ENCODE measurements at places on chromosomes 7 and 10.
A peak's percentile ranks its signal among the peaks of the same experiment; 100 is the strongest.

DNA sequence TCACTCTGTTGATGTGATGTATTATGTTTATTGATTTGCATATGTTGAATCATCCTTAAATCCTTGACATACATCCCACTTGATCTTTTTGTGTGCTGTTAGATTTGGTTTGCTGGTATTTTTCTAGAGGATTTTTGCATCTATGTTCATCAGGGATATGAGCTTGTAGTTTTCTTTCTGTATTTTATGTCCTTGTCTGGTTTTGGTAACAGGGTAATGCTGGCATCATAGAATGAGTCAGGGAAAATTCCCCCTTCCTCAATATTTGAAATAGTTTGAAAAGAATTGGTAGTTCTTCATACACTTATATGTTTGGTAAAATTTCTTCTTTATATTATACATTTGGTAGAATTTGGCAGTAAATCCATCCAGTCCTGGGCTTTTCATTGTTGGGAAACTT, 89.4 kb upstream of the SLC13A1 start:
- DNase-seq, result no peak

- DNase-seq, result no peak
These were observed 38.7 kb upstream of the MTPAP start for GRCh38 chr10:30387646-30388243.

DNA sequence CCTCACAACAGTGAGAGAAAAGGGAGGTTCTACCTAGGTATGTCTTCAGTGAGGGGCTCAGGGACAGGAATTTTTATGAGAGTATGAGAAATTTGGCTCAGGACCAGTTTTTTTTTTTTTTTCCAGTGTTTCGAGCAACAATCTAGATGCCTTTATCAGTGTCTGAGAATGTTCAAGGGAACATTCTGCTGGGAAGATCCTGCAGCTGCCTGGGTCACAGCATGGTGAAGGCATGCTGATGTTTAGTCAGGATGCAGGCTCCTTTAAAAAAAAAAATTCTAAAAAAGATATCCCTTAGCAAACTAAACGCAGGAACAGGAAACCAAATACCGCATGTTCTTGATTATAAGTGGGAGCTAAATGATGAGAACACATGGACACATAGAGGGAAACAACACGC, 31.0 kb downstream of the SBDS start:
- DNase-seq, result peak; percentile 32

GRCh38 chr7:98655611-98656010, 38.5 kb downstream of the NPTX2 start:
- no peak for DNase-seq

DNA sequence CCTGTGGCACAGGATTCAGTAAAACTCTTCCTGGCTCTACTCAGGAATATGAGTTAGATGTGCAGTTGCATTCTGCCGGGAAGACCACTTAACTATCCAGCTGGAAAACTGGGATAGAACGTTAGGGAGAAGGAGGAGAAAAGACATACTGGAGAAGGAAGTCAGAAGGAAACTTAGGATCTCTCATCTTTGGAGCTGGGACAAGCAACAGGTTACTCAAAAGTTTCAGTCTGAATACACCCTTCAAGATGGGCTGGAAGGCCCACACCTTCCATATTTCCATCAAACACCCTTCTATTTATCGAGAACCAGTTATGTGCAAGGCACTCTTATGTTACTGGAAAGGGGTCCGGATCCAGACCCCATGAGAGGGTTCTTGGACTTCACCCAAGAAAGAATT, 440.4 kb upstream of the NRP1 start:
- no peak for DNase-seq

DNA sequence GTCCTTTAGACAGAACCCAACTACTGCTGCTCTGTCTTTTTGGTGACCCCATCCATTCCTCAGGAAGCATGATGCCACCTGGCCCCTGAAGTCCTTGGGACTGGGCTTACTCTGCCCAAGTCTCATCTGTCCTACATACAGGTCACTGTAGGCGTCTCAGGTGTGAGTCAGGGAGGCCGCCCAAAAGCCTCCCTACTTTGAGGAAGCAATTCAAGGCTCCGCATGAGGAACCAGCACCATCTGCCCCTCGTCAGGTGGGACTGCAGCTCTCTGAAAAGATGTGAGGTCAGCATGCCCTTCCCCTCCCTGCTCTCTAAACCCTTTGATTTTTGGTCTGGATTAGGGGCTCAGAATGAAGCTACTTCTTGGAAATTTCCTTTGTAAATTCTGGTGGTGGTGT, 354.8 kb downstream of the CXCL12 start:
- DNase-seq, result no peak

DNA sequence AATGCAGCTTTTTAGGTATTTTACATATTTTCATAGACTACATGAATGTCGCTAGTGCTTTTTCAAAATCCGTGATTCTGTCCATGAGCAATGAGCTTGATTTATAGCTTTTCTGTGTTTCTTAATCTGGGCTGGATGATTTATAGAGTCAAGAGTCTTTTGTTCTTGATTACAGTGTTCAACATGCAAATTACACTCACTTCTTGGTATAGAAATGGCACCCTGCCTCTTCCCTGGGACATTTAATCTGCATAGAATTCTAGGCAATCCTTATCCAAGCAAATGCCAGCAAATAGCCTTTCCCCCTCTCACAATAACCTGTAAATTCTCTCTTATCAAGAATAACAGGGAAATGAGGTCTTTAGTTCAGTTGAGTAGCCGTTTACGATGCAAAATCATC, 246.2 kb upstream of the SEMA3C start:
- no peak for DNase-seq

GRCh38 chr10:75297021-75297599, 61.4 kb upstream of the COMTD1 start:
- no peak for DNase-seq

GRCh38 chr10:47451273-47451997, 32.5 kb downstream of the ANXA8 start:
- no peak for DNase-seq

GRCh38 chr10:131979336-131979735, 2.4 kb downstream of the BNIP3 start:
- DNase-seq, result no peak

DNA sequence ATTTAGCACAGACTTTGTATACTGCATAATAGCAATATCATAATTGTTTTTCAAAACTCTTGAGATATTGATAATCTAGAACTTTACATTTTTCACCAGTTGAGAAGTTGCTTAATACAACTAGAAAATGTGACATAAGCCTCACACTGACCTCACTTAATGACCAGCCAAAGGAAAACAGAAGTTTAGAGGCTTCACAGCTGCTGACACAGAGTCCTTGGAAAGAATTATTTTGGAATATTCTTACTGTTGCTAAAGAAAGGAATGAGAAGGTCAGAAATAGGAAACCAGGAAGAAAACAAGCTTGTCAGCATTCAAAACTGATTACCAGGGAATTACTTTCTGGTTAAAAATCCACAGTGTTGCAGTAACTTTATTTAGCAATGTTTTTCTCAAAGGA, 35.5 kb upstream of the WASL start:
- no peak for DNase-seq

DNA sequence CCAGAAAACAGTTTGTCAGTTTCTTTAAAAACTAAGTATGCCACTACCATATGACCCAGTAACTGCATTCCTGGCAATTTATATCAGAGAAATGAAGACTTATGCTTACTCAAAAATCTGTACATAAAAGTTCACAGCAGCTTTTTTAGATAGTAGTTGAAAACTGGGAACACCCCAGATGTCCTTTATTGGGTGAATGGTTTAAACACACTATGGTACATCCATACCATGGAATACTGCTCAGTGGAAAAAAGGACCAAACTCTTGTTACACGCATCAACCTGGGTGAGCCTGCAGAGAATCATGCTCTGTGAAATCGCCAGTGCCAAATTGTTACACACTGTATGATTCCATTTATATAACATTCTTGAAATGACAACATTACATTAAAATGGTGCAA, 127.6 kb upstream of the RET start:
- no peak for DNase-seq

GRCh38 chr10:26448706-26449435, 10.7 kb downstream of the APBB1IP start:
- no peak for DNase-seq

- no peak for DNase-seq
These were observed 32.4 kb downstream of the BLNK start for GRCh38 chr10:96238646-96239623.

GRCh38 chr10:13115832-13116803, 16.2 kb downstream of the OPTN start:
- DNase-seq, result no peak

GRCh38 chr10:33611423-33611822, 277.0 kb upstream of the NRP1 start:
- no peak for DNase-seq

GRCh38 chr7:39667341-39667923, 44.1 kb downstream of the RALA start:
- no peak for DNase-seq

GRCh38 chr7:29424984-29425309, 138.7 kb upstream of the PRR15 start:
- no peak for DNase-seq

GRCh38 chr10:69494626-69495558, 43.6 kb downstream of the TSPAN15 start:
- no peak for DNase-seq

GRCh38 chr10:132631338-132631735, 93.8 kb downstream of the INPP5A start:
- no peak for DNase-seq

DNA sequence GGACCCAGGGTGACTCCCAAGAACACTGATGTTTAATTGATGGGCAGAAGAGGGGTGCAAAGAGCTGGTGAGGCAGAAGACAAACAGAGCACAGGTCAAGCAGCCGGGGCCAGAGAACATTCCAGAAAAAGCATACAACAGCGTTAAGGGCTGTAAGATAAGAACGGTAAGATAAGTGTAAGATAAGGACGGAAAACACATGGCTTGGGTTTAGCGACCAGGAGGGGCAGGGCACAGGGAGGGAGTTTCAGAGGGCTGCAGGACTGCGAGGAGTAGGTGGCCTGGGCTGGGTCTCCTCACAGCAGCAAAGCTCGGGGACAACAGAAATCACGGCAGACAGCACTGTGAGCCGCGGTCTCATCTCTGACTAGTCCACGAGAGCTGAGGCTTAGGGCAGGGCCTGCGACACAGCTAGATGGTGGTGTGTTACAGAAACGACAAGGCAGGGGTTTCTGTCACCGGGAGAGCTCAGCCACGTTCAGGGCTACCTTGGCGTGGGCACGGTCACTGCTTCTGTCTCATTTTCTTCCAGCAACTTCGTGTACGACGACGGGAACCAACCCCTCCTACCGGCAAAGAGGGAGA, 24.6 kb downstream of the BRI3 start:
- DNase-seq, result no peak

GRCh38 chr7:138992052-138992531, 10.9 kb upstream of the KIAA1549 start:
- DNase-seq, result no peak

- no peak for DNase-seq
These were observed 37.5 kb downstream of the ZNF467 start for GRCh38 chr7:149735779-149736477.

DNA sequence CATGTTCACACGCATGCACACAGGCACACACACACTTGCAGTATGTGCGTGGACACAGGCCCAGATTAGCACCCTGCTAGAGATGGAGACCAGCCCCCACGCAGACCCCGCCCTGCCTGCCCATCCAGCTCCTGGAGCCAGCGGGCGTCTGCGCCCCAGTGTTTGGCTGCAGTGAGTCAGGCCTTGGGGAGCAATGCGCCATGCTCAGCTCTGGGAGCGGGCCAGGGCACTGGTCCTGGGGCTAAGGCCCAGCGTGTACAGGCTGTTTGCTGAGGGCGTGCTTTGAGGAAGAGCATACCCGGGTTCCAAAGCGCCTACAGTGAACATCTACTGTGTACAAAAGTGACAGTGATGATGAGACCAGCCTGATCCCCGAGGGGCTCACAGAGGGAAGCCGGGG, 16.0 kb upstream of the ELFN1 start:
- DNase-seq, result no peak

DNA sequence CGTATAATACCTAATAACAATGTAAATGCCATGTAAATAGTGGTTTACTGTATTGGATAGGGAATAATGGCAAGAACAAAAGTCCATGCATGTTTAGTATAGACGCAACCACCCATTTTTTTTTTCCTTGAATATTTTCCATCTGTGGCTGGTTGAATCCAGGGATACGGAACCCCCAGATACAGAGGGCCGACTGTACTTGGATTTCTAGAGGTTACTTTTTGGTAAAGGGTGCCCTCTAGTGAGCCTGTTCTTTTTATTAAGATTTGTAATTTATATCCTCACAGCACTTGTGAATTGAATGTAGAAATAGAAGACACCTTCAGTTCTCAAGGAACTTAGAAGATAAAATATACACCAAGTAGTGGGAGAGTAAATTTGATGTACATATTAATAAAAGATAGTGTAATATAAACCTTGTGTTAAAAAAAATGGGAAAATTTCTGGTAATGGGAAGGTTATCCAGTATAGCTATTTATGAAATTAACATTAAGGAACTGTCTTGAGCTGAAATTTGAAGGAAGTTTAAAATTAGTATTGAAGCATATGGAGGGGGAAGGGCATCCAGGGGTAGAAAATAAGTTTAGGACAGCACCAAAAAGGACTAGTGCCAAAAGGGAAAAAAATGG, 32.0 kb downstream of the EXOC6 start:
- peak; percentile 26 for DNase-seq

GRCh38 chr7:129947701-129948100, 5.1 kb downstream of the UBE2H start:
- no peak for DNase-seq

DNA sequence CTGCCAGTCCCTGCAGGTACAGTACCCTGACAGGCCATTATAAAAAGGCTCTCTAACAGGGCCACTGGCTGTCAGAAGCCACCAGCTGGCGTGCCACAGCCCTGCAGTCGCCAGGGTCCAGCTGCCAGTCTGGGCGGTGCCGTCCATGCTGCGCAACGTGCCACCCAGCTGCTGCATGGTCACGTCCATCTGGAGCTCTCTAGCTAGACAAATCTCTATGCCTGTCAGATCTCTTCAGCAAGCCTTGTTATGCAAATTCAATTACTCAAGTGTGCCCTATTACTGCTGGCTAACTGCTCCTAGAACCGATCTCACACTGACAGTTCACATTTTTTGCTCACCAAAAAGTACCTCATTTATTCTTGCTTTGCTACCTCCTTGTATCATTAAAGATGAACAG, 75.9 kb downstream of the HIBADH start:
- DNase-seq, result no peak

DNA sequence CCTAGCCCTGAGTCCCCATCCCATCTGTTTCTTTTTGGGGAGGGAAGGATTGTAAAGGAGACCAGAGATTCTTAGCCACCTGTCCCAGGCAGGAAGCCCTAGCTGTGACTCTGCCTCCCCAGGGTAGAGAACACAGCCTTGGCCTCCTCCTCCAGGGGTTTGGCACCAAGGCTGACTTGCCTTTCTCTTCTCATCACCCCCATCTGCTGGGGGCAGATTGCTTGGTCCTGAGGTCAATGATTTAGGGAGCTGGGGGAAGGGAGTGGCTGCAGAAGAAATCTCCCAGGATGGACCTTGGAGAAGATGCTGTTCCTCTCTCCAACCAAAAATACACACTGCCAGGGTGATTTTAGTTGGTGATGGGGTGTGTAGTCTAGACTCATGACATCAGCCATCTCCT, 2.6 kb upstream of the MNX1 start:
- DNase-seq, result no peak
